ENCODE measurements at places on chromosomes 2 and 18.

- DNase-seq: no peak
These were observed 7.3 kb downstream of the IRS1 start for GRCh38 chr2:226792155-226792881.

- no peak for DNase-seq
These were observed 54.4 kb upstream of the MSH6 start for GRCh38 chr2:47728551-47728950.

DNA sequence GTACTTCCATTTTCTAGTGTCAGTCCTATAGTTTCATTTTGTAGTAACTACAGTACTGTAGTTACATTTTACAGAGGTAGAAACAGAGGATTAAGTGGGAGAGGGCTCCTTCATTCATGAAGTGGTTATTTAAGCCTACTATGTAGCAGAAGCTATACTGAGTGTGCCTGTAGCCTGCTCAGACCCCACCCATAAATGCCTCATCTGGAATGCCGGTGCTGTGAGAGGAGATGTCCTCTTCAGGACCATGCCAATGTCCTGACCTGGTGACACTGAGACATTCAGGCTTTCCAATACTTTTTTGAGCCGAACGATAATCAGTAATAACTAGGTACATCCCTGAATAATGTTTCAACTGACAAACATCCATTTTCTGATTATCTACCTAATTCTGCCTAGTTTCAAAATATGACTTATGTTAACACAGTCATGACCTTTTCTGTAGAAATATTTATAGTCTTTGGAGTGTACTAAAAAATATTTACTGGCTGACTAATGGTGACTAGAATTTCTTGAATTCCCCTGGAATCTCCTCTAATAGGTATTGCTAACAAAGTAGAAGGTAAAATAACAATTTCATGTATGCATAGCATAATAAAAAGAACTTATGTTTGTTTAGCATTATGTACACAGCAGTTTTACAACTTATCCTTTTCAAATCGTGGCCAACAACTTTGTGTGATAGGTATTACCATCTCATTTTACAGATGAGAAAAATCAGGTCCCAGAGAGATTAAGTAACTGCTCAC is 10.2 kb upstream of the ARHGAP28 start:
- no peak for DNase-seq

GRCh38 chr2:27049422-27050280 is 1.8 kb upstream of the AGBL5 start:
- no peak for DNase-seq

- DNase-seq: no peak
These were observed 7.3 kb downstream of the PAX3 start for GRCh38 chr2:222291485-222291841.

- no peak for DNase-seq
These were observed 4.9 kb downstream of the DAW1 start for GRCh38 chr2:227876300-227876801.

GRCh38 chr2:32064021-32064601 is 755 bp downstream of the SPAST start:
- no peak for DNase-seq

- no peak for DNase-seq
These were observed 9.1 kb downstream of the DNAH7 start for GRCh38 chr2:196059491-196059960.

DNA sequence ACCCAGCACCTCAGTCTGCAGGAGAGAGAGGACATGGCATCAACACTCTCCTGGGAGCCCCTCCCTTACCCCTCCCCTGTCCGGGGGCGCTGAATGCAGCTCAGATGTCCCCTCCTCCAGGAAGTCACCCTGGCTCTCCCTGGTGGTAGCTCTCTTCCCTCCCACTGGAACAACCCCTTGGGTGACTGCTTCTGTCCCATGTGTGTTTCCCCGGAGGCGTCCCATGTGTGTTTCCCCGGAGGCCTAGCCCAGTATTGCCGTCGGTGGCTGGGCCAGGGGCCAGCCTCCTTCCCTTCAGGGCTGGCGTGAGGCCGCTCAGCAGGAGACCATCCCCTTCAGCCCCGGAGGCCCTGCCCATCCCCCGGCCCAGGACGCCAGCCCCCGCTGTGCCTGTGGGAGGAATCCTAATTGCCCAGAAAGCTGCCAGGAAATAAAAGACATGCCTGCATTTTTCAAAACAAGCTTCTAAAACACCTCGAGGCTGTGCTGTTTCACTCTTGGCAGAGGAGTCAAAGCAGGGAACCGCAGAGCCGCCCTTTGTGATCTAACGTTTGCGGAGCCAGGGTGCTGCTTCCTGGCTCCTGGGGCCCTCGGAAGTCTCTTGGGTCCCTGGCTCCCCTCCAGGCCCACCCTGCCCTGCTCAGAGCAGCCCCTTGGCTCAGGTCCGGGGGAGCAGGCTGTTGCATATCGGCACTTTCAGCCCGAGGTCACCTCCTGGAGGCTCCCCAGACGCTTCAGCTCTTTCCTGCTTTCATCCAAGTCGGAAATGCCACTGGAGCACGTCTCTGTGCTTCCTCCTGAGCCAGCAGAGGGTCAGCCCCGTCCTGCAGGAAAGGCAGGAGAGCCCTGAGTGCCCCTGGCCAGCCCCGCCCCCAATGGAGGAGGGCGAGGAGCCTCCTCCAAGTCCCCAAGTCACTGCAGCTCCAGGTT is 11.4 kb downstream of the SNED1 start:
- DNase-seq: no peak

- DNase-seq: no peak
These were observed 23.0 kb downstream of the DBI start for GRCh38 chr2:119389615-119390306.

All from NCI-H2081 treated with DMSO at 0.1 percent for 48 hours (cell line).